Activated CD4-positive, alpha-beta T cell treated with anti-CD3 and anti-CD28 coated beads for 1 hour (primary cell): ENCODE measurements at places on chromosomes 11 and 22.

- no peak for DNase-seq
These were observed 268.4 kb downstream of the NELL1 start for GRCh38 chr11:20937826-20938225.

GRCh38 chr11:4763096-4763495 is 6.6 kb downstream of the OR51F1 start:
- no peak for DNase-seq

DNA sequence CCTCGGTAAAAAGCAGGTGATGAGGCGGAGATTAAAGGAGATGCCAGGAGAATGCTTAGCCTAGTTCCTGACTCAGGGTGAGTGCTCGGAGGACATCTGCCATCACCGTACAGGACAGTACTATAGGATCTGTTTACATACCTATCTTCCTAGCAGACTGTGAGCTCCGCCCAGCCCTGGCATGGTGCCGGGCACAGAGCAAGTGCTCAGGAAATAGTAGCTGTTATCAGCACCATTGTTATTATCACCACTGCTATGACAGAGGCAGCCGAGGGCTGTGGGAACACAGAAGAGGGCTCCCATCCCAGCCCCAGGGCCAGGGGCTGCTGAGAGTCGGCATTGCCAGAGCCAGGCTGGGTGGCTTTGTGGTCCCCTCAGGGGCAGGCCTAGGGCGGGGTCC is 642 bp upstream of the SEPTIN3 start:
- no peak for DNase-seq

GRCh38 chr11:74538680-74539079 is 45.2 kb upstream of the LIPT2 start:
- no peak for DNase-seq

- DNase-seq, result no peak
These were observed 134.6 kb upstream of the TRPC6 start for GRCh38 chr11:101718402-101718801.

DNA sequence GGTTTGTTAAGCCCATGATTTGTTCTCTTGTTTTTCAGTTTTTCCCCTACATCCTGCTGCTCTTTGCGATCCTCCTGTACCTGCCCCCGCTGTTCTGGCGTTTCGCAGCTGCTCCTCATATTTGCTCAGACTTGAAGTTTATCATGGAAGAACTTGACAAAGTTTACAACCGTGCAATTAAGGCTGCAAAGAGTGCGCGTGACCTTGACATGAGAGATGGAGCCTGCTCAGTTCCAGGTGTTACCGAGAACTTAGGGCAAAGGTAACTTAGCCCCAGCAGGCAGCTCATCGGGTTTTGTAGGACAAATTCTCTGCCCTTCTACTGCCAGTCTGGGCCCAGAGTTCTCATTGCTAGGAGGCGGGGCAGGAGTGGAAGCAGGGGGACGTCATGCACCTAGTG is 49.7 kb downstream of the PANX1 start:
- DNase-seq, result no peak

DNA sequence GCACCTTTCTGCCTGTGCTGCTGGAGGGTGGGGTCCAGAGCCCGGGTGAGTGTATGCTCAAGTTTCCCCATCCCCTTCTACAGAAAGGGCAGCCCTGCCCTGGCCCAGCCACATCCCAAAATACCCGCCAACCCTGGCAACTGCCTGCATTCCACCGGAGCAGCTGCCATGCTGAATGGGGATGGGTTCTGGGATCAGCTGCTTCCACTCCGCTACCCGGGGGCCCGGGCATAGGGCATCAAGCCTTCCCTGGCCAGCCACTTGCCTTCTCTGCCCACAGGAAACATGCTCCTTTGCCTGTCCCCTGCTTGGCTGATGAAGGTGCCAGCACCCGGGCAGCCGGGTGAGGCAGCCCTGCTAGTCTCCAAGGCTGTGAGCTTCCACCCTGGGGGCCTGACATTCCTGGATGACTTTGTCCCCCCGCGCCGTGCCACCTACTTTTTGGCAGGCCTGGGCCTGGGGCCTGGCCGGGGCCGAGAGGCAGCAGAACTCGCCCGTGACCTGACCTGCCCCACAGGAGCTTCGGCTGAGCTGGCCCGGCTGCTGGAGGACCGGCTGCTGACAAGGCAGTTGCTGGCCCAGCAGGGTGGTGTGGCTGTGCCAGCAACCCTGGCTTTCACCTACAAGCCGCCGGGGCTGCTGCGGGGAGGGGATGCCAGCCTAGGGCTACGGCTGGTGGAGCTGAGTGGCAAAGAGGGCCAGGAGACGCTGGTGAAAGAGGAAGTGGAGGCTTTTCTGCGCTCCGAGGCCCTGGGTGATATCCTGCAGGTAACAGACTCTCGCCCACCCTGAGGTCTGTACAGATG is 3.2 kb downstream of the CARNS1 start:
- DNase-seq, result no peak

- DNase-seq, result no peak
These were observed 50.7 kb downstream of the ZNRF3 start for GRCh38 chr22:28934026-28934425.

DNA sequence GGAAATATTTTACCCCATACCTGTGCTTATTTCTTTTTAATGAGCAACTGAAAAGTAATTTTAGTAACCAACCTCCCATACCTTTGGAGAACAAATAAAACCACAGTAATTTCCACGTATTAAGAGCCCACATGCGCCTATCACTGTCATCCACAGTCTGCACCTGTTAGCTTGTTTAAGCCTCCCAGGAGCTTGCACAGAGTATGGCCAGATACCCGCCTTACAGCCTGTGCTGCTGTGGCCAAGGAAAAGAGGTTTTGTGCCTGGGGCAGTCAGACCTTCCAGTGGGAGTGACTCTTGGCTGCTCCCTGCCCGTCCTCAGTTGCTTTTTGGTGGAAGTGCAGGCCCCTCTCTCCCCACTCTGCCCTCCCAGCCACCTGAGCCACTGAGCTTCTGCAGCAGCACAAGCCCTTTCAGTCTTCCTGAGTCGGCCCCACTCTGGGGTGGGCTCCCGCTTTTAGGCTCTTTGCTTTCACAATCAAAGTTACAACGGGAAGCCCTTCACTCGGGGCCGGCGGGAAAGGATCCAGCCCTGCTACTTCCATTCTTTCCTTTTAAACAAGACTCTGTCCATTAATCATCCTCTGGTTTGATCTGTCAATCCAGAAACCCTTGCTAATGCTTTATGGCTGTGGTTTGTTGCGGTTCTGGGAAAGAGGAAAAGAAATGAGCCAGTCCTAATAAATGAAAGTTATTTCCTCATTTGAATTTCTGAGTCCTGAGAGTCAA is 308.8 kb downstream of the TBC1D22A start:
- DNase-seq, result no peak

DNA sequence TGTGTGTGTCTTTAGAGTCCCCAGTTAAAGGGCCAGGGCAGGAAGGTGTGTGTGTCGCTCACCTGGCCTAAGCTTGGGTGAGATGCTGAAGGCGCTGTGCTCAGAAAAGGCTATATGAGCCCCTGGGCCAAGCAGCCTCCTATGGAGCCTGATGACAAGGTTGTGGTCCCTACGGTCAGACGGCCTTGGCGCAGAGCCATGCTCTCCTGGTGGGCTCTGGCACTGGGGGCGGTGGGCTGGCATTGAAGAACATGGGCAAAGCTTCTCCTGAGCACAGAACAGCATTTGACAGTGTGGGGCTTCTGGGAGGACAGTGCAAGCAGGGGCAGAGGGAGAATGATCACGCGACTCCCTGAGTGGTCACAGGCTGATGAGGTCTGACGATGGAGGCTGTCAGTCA is 10.7 kb upstream of the LRRC10B start:
- DNase-seq, result no peak

- no peak for DNase-seq
These were observed 1.0 kb upstream of the SLC1A2 start for GRCh38 chr11:35420371-35420770.

- no peak for DNase-seq
These were observed 347.8 kb downstream of the CNTN5 start for GRCh38 chr11:99368583-99368982.

- no peak for DNase-seq
These were observed 44.5 kb upstream of the DKK3 start for GRCh38 chr11:12052676-12053605.

DNA sequence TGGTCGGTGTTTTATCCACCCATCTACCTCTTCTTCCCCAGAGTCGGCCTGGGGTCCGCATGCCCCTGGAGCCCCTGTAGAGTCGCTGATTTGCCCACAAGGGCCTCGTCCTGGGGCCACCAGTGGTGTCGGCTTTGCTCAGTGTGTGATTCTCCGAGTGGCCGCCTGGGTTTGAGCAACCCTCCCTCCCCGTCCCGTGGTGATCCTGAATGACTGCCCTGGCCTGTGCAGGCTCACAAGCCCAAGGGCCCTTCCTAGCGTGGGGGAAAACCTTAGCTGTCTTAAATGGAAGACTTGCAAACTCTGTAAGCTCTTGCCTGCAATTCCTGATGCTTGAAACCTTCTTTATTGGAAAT is 128.3 kb downstream of the OSBP2 start:
- no peak for DNase-seq

DNA sequence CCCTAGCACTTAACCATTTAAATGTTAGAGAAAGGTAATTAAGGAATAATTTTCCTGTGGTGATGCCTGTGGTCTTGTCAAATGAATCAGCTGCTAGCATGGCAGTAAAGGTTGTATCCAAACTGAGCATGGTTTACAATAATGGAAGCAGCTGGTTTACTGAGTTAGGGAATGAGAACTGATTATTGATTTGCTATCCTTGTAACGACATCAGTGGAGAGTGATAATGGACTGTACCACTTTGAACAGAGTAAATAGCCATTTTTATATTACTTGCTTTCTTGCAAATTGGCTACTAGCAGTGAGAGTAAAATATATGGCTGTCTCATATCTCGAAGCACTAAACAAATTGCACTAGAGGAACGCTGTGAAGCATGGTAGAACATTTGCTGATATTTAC is 589.0 kb upstream of the ANO5 start:
- no peak for DNase-seq

- no peak for DNase-seq
These were observed 2.8 kb upstream of the NARS2 start for GRCh38 chr11:78577495-78577894.

- DNase-seq, result no peak
These were observed 123.4 kb downstream of the ETS1 start for GRCh38 chr11:128463979-128464378.

DNA sequence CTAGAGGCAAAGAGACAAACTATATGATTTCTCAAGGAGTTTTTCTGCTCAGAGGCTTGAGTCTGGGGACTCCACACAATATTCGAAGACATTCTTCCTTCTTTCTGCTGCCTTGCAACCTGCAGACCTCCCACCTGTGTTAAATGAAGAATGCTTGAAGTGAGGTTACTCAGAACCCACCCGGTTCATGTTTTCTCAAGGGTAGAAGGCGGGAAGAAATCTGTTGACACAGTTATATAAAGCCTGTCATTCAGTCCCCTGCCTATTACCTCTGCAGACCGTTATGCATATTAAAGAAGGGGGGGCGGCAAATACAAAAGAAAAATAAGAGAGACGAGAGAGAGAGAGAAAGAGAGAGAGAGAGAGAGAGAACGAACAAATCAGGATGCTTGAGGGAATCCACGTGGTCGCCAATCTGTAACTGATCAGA is 2.2 kb upstream of the KMT2A start:
- no peak for DNase-seq

DNA sequence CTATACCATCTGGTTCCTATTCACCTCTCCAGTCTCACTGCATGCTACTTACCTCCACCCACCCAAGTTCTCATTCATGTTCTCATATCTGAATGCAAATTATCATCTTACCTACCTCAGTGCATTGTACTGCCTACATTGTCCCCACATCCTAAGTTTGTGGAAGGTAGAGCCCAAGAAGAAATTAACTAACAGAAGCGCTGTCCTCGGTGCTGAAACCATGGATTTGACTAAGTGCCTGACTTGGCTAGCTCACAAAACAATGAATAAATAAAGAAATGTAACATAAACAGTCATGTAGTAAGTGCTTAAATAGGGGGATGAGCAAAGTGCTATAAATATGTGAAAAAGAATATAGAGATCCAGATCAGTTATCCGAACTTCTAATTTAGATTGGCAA is 63.2 kb downstream of the GRIA4 start:
- no peak for DNase-seq

DNA sequence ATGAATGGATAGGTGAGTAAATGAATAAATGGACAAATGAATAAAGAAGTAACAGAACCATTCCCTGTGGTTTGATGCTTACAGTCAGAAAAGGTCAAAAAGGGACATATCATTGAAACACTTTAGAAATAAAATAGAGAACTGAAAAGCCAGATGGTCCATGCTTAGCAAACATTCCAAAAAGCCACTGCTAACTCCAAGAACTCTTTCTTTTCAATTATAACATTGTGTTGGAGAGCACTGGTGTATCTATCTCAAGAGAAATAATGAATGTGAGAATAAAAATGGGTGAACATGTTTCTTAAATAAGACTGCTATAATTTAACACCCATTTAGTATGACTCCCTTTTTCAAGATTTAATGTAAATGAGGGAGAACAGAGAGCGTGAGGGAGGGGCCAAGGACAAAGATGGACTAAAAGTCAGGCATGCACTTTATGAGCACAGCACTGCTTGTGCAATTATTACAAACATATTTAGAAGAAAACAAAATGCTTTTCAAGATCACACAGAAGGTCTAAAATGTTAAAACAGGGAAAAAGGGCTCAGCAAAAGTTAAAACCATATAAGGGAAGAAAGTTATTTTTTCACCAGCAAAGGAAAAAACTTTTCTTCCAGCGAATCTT is 224.3 kb upstream of the PITPNB start:
- no peak for DNase-seq

DNA sequence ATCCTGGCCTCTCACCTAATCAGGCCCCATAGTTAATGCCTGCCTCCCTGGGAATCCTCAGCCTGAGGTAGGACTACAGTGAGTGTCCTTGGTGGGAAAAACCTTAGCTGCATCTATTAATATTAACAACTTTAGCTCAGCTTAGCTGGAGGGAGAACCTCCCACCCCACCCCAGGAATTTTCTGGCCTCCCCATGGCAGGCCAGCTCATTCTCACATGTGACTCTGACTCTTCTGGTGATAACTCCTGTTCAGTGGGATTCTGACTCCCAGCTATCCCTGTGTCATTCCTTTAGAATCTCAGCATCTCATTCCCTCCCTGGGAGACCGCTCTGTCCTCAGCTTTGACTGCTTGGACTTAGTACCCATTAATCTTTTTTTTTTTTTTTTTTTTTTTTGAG is 14.5 kb downstream of the ART5 start:
- no peak for DNase-seq

- DNase-seq, result no peak
These were observed 3.1 kb downstream of the APBB1 start for GRCh38 chr11:6415797-6416196.

DNA sequence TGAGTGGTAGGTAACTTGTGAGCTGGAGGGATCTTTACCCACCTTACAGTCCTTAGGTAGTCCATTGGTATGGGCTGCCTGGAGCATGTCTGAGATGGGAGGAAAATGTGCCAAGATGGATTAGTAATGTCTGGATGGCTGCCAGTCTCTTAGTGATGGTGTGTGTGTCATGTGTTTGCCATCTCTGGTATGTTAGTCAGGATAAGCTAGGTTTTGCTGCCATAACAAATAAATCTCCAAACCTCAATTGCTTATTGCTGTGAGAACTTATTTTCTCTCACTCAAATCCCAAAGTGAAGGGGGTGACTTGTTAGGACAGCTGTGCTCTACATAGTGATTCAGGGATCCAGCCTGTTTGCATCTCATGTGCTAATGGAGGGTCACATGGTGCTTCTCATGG is 40.9 kb upstream of the MYEOV start:
- DNase-seq, result no peak

- DNase-seq, result no peak
These were observed 77.9 kb upstream of the TOP3B start for GRCh38 chr22:22060200-22061084.
